ENCODE measurements at places on chromosomes 7 and 10.
A peak's percentile ranks its signal among the peaks of the same experiment; 100 is the strongest.

- DNase-seq = peak; percentile 10
Measured at GRCh38 chr10:108970016-108970415, 953.3 kb downstream of the XPNPEP1 start.

DNA sequence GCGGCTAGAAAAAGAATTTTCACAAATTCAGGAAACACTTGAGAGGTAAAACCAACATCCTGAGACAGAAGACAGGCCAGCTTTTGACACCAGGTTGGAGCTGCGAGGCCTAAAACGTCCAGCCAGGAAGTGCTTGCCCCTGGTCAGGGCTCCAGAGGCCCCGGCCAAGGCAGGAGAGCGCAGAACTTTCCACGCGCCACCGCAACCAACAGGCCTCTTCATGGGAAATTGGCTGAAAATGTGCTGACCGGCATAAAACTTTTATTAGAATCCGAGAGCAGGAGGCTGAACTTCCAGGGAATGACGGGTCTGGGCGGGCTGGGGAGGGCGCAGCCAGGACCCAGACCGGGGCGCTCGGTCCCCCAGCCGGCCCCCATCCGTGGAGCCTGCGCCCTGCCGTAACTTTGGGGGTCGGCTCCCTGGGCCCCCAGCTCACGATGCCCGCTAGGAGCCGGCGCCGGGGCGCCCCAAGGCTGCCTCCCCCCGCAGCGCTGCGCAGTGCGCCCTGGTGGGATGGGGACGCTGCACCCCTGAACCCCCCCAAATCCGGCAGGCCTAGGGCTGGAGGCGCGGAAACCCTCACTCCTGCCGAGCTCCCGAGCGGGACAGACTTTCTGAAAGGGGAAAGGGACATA lies 414.0 kb upstream of the MKI67 start:
- no peak for DNase-seq

GRCh38 chr10:123500110-123500509 lies 166.0 kb upstream of the GPR26 start:
- DNase-seq = peak; percentile 44

DNA sequence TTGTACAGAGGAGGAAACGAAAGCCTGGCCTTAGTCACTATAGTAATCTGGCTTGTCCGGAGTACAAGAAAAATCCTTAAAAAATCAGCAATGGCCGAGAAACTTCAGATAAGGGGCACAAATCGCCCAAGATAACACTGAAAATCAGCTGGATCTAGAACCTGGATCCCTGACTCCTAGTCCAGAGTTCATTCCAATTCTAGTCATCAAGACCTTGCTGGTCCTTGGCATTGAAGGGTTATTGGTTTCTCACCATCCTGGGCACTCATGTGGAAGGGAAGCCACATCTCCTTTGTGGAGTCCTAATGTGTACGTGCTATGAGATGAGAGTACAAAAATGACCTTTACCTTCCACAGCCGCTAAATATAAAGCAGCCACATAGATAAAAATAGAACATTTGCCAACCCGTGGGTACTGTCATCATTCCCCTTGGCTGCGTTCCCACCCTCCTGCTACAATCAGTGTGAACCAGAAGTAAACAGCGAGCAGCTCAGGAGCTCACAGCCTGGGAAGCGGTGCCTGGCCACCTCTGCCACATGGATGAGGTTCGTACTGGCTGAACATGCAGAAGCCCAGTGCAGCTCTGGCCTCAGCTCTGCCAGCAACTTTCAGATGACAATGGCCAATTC lies 116.0 kb upstream of the PDLIM1 start:
- no peak for DNase-seq

Data from foreskin melanocyte (primary cell).